CD8-positive, alpha-beta memory T cell (primary cell): ENCODE measurements at places on chromosomes 7 and 10. TPM values are rescaled to one million over a fixed set of nuclear protein-coding genes. Genes with fewer than 3 reads are reported as not detected.

The PRKAR1B gene
- total RNA-seq: 28.3 TPM

The GPR15LG gene
- total RNA-seq: not detected

The DKK1 gene
- total RNA-seq: not detected

DNA sequence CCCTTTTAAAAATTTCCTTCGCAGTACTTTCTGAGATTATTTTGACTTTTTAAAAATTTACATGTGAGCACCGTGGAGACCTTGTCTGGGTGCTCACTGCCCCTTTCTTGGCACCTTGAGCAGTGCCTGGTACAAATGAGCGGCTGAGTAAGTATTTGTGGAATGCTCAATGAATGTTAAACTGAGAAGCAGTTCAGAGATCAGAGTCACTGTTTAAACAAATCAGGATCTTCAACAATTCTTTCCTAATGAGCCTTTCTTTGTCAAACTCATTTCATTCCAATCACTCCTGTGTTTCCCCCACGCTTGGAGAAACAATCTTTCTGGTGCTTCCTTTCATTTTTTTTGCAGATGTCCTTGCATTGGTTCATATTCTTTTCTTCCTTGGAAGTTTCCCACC lies 611.3 kb upstream of the GALNT17 start:
- DNase-seq: no peak
- H3K4me1 ChIP-seq: no peaks in the 10 kb centered on the region
- no peaks in the 10 kb centered on the region for H3K27me3 ChIP-seq
- H3K36me3 ChIP-seq: no peaks in the 10 kb centered on the region

DNA sequence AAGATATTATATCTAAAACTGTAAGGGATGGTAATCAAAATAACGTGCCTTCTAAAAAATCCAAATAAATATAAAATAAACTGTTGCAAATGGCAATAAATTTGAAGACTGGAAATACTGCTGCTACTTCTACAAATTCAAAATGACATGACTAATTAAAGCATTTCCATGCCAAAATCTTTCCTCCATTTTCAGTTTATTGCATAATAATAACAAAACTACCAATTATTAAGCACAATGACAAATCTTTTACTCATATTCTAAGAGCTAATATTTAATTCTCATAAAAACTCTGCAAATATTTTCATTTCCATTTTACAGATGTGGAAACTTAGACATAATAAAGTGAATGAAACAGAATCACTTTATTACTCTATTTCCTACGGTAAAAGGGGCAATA lies 38.8 kb upstream of the NEBL start:
- no peak for DNase-seq
- no peak overlapping the region for H3K4me3 ChIP-seq
- no peaks in the 10 kb centered on the region for H3K27me3 ChIP-seq

The SUGCT gene
- 1.3 TPM for total RNA-seq

- no peak overlapping the region for H3K4me3 ChIP-seq
- H3K27me3 ChIP-seq: no peaks in the 10 kb centered on the region
- H3K36me3 ChIP-seq: no peaks in the 10 kb centered on the region
These were observed 3.1 kb upstream of the CALHM2 start for GRCh38 chr10:103455235-103455634.

The ZYX gene
- total RNA-seq: 101 TPM

- no peak for DNase-seq
- H3K4me1 ChIP-seq: no peaks in the 10 kb centered on the region
- peaks cover 10% of the 10 kb centered on the region for H3K27me3 ChIP-seq
- H3K36me3 ChIP-seq: no peaks in the 10 kb centered on the region
- H3K27ac ChIP-seq: no peak overlapping the region
These were observed 5.0 kb downstream of the KNDC1 start for GRCh38 chr10:133164816-133165555.
